ENCODE measurements at places on chromosomes 12 and 14.

DNA sequence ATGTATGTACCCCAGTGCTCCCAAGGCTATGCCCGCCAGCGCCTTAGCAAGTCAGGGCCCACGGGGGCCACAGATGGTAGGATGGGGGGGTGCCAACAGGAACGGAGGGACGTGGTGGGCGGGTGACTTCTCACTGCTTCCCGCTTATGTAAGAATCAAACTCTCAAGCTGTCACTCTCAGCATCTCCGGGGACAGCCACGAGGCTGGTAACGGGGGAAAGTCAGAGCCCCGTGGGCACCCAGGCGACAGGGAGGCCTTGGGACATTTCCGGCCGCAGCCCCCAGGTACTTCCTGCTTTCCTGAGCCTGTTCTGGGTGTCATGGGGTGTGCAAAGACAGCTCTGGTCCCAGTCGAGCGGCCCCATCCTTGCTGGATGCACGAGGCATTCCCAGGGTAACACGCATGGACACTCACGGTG lies 59.3 kb downstream of the TESC start:
- no peak for DNase-seq

DNA sequence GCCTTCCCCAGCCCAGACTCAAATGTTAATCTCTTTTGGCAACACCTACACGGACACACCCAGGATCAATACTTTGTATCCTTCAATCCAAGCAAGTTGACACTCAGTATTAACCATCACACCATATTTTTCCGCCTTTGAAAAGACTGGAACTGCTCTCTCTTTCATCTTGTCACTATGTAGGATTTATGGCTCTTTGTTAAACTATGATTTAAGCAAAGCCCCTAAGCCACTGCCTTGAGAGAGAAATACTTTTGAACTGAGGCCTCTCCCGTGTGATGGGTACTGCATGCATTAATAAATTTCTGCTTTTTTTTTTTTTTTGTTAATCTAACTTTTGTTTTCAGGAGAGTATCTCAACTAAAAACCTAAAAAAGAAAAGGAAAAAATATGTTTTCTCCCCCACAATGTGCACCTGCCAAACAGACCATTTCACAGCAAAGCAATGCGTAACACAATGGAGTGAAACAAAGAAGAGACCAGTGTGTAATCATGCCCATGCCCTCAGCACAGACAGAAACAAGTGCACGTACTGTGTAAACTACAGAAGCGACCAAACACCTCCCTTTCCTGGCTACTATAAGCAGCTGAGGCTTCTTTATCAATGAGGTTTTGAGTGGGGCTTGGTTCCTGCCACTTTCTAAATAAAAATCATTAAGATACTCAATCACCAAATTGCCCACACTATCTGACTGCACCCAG lies 28.3 kb upstream of the ETFBKMT start:
- DNase-seq, result no peak

- no peak for DNase-seq
These were observed 9.2 kb upstream of the HIP1R start for GRCh38 chr12:122825773-122826724.

DNA sequence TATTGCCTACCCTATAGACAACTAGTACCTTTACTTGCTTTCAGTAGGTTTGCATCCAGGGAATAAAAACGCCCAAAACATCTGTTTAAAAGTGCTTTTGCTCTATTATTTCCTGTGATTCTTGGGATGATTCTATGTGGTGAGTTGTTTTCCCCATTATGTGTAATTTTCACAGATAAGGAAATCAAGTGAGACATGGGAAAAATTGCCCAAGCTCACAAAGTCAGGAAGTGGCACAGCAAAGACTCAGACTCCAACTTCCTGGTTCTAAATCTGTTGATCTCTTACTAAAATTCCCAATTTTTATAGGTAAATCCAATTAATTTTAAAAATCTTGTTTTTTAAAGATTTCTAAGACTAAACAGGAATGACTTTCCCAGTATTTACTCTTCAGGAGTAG lies 39.0 kb downstream of the NID2 start:
- DNase-seq, result no peak
